Foreskin fibroblast (primary cell): ENCODE measurements at places on chromosomes 7 and 10.
A peak's percentile ranks its signal among the peaks of the same experiment; 100 is the strongest.

DNA sequence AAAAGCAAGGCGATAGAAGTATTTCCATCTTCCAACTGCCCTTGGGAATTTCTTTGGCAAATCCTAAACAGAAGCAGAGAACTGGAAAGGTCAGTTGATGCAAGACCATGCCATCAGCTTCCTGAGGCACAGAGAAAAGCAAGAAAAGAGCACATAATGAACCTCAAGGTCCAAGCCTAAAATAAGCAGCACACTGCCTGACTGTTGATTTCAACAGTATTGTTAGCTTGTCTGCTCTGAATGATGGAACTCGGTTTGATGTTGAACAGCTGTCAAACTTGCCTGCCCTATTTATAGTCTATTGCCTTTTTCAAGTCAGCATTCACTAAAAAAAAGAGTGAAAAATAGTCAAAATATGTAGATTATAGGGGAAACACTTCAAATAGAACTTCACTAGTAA is 1192.0 kb upstream of the PHF14 start:
- DNase-seq, result no peak

DNA sequence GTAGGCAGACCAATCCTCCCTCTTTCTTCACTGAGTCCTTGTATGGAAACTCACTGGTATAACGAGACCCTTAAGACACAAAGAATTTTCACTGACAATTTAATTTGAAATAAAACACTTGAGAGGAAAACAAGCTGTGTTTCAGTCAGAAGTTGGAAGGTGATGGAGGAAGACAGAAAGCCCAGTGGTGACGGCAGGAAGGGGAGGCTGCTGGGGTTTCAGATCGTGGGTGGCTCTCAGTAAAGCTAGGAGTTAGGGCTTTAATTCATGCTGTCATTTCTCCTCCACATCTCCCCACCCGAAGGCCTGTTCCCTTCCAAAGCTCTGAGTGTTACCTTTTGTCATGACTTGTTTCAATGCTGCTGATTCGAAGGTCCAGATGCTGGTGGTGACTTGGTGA is 605.2 kb upstream of the DPP6 start:
- no peak for DNase-seq

GRCh38 chr10:63624701-63625100 is 103.5 kb downstream of the REEP3 start:
- no peak for DNase-seq

DNA sequence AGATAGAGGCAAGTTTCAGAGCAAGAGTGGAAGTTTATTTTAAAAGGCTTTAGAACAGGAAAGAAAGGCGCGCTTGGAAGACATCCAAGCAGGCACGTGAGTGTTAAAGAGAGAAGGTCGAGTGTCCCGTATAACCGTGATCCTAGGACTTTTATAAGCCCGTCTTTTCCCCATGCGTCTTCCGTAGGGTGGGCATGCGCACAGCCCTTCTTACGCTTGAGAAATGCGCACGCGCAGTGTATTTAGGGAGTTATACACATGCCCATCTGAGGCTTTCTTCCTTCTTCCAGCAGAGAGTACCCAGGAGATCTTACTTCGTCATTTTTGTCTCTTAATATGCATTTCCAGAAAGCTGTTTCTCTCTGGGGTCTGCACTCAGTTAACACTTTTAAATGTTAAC is 52.4 kb downstream of the CALD1 start:
- DNase-seq, result no peak

GRCh38 chr10:79111846-79112614 is 43.3 kb downstream of the ZMIZ1 start:
- no peak for DNase-seq

DNA sequence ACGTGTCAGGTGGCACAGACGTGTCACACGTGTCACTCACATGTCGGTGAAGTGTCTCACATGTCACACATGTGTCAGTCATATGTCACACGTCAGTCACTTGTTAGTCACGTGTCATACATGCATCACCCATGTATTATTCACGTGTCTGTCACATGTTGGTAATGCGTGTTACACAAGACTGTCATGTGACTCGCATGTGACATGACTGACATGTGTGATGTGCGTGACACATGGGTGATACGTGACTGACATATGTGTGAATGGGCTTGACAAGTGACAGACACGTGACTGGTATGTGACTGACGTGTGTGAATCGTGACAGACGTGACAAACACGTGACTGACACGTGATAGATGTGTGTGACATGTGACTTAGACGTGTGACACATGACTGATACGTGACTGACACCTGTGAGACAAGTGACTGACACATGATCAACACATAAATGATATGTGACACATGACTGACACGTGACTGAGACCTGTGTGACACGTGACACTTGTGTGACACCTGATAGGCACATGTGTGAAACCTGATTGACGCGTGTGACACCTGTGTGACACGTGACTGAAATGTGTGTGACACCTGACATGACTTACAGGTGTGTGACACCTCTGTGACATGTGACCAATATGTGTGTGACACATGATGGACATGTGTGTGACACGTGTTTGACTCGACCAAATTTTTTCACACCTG is 56.1 kb downstream of the ZNF92 start:
- DNase-seq, result no peak

- DNase-seq, result no peak
These were observed 1074.3 kb downstream of the KCNMA1 start for GRCh38 chr10:76563286-76563685.

GRCh38 chr7:85833066-85833465 is 646.2 kb upstream of the SEMA3D start:
- peak; percentile 10 for DNase-seq

DNA sequence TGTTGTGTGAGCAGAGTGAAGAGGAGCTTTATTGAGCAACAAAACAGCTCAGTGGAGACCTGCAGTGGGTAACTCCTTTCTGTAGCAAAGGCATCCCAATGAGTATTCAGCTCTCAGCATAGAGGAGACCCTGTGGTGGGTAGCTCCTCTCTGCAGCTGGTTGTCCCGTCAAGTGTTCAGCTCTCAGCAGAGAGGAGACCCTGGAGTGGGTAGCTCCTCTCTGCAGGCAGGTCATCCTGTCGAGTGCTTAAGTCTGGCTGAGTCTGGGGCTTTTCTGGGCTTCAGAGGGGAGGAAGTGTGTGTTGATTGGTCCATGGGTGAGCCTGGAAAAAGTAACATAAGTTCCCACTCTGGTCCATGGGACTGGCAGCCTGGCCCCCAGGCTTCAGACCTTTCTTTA is 171.9 kb upstream of the LRGUK start:
- DNase-seq, result no peak

GRCh38 chr10:129964611-129965424 is 744 bp upstream of the EBF3 start:
- DNase-seq, result peak; percentile 53

DNA sequence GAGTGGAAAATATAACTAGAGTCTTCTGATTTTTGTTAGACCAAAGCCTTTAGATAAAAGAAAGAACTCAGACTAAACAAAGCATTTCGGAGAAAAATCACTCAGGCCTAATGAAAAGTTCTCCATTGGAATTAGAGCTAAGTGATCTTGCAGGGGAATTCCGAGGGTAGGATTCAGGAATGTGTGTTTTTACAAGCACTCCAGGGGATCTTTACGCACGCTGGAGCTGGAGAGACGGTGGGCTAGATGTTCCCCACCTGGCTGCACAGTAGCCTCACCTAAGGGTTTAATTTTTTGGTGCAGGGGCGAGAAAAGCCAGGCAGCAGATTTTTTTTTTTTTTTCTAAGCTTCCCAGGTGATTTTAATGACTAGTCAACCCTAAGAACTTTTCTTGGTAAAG is 7.9 kb upstream of the PAPSS2 start:
- no peak for DNase-seq

GRCh38 chr7:149666360-149666945 is 106.9 kb downstream of the ZNF467 start:
- DNase-seq, result no peak

DNA sequence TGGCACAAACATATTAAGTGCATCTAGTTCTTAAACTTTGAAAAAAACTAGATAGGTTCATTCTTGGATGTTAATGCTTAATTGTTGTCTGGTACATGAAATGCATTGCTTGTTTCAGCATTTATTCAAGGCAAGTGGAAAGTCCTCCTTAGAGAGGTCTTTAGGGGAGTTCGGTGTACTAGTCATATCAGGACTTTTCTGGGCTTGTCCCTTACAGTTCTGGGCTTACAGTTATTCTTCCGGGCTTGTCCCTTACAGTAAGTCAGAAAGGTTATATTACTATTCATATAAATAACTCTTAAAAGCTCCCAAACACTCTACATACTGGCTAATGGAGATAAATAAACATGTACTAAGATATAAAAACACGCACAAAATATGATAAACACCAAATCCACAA is 61.6 kb upstream of the MRLN start:
- DNase-seq, result no peak

GRCh38 chr10:30018496-30018895 is 40.9 kb downstream of the JCAD start:
- no peak for DNase-seq

DNA sequence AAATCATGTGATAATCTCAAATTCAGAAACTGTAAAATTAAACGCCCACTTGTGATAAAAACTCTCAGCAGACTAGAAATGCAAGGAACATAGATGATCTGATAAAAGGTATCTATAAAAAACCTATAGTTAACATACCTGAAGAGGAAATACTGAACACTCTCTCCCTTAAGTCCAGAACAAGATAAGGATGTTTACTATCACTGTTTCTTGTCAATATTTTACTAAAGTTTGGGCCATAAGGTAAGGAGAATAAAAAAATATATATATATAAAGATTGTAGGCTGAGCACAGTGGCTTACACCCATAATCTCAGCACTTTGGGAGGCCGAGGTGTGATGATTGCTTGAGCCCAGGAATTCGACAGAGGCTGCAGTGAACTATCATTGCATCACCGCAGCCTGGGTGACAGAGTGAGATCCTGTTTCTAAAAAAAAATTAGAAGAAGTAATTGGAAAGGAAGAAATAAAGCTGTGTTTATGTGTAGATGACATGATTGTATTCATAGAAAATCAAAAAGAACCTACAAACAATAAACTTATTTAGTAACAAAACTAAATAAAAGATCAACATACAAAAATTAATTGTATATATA is 28.4 kb downstream of the MPLKIP start:
- DNase-seq, result no peak

DNA sequence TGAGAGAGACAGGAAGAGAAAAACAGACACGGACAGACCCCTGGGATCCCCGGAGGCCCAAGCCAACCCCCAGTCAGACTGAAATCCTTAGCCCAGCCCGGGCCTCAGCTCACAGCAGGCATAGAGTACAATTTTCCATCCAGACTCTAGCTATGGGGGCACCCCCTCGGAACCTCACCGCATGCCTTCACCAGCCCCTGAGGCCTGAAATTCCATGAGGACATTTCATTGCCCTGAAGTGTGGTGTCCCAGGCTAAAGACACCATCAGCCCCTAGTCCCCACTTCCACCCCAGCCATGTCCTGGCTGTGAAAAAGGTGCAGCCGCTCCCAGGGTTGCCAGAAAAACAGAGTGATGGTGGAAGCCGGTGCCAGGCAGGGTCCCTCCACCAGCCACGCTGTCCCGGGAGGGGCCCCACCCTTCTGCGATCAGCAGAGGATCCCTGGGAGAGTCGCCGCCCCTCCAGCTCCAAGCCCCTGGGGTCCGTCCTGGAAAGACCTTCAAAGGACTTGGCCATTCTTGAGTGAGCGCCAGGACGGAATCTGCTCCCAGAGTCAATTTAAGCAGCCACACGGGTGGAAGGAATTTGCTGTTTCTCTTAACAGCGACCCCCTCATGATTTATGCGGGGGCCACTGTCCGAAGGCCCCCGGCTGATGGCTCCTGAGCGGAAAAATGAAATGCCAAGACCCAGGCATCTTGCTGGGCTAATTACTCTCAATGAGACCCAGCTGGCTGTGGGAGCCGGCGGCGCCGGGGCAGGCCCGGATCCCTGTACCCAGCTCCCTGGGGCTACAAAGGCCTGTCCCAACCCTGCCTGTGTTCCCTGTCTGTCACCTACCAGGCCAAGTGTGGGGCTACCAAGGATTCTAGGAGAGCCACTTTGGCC is 23.2 kb downstream of the MYL10 start:
- no peak for DNase-seq

GRCh38 chr10:49363309-49364031 is 32.4 kb downstream of the DRGX start:
- no peak for DNase-seq

DNA sequence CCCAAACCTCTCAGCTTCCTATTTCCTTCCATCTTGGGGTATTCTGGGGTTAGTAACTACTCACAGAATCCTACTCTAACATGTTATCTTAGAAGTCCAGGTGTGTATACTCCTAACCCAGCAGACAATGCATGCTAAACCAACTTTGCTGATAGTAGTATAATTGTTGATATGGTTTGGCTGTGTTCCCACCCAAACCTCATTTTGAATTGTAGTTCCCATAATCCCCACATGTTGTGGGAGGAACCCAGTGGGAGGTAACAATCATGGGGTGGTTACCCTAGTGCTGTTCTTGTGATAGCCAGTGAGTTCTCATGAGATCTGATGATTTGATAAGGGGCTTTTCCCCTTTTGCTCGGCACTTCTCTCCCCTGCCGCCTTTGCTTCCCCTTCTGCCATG is 135.1 kb downstream of the CHRM2 start:
- DNase-seq, result no peak

- DNase-seq, result no peak
These were observed 96.5 kb downstream of the CAMK1D start for GRCh38 chr10:12445701-12446334.

GRCh38 chr7:9083837-9084236 is 650.4 kb downstream of the NXPH1 start:
- no peak for DNase-seq

DNA sequence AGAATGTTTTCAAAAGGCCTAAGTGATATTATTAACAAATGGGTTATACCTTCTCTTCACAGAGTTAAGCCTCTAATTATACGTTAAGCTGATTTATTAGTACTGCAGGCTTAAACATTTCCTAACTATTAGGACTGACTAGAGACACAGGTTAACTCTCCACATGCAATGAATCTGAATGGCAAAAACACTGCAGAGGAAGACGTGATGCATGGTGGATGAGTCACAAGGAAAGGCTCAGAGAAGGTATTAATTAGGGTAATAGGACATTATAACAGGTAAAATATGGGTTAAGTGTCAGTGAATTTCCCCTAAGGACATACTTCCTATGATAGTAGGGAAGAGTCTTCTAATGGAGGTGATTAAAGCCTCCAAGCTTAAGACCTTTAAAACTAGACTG is 24.7 kb upstream of the SEM1 start:
- no peak for DNase-seq

DNA sequence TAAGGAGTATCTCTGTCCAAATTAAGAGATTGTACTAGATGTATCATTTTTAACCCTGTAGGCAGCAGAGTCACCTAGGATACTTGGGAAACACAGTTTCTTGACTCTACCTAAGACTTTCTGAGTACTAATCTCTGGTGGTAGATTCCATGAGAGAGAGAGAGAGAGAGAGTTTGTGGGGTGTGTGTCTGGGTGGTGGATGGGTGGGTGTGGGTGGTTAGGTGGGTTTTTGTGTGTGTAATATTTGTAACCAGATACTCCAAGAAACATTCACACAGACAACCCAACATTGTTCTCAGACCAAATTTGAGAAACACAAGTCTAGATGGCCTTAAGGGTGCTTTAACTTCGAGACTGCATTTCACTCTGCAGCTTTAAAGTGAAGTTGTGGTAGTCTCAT is 215.2 kb downstream of the PRKG1 start:
- no peak for DNase-seq

- no peak for DNase-seq
These were observed 472 bp upstream of the ADAM22 start for GRCh38 chr7:87933605-87933952.
